ENCODE measurements at places on chromosomes 16 and 17.

DNA sequence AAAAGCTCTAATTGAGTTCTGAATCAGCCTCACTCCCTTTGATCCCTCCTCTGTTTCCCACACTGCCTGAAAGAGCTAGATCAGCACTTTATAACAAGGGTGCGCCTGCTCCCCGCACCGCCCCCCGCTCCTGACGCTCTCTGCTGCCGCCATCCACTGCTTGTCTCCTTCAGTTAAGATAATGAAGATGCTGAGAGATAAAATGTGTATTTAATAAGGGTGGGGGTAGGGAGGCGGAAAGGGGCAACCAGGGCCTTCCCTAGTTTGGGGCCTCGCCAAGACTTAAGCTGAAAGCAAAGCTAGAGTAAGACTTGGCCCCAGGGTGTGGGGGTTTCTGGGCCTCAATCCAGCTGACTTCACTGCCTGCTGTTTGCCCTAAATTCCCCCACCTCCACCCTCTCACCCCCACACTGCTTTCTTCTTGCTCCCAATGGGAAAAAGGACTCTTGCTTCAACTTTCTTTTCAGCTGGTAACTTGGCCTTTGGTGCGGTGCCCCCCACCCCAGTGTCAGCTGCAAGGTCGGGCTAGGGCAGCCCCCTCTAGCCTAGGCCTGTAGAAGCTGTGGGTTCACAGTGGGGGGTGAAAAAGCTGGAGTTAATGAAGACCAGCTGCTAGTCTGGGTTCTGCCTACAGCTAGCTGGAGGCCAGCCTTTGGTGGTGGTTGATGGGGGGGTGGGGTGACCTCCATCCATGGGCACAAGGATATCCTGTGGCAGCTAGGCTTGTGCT is 1.8 kb upstream of the RARA start:
- DNase-seq = no peak

DNA sequence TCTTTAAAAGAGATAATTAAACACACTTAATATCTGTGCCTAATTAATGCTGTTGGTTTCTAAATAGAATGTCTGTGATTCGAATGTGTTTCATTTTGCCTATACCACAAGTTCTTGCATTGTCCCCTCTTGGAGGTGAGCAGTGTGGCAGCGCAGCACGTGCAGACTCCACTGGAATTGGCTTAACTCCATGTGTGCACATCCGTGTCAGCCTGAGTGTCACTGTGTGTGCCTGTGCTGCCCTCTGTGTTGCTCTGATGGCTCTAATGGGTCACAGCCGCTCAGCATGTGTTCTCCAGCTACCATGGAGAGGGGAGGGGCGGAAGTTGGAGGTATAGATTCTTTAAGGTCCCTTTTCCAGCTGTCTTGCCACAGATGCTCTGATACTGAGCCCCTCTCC is 226.6 kb downstream of the SPECC1 start:
- DNase-seq = no peak

DNA sequence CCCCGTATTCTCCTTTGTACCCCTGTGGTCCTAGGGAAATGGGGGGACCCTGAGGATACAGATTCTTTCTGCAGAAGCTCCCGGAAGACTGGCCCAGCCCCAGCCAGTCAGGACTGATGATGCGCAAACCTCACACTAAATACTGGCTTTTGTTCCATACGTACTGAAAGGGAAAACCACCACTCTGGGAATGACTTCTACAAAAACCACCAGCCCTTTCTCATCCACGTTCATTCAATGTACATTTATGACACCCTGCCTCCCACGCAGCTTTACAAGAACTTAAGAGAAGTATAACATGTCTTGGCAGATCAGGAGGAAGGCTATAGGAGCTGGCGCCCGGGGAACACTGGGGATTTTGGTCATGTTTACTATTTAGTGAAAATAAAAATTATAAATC is 70.6 kb downstream of the MARCHF10 start:
- no peak for DNase-seq

GRCh38 chr17:63151941-63152523 is 186.0 kb downstream of the TANC2 start:
- no peak for DNase-seq

DNA sequence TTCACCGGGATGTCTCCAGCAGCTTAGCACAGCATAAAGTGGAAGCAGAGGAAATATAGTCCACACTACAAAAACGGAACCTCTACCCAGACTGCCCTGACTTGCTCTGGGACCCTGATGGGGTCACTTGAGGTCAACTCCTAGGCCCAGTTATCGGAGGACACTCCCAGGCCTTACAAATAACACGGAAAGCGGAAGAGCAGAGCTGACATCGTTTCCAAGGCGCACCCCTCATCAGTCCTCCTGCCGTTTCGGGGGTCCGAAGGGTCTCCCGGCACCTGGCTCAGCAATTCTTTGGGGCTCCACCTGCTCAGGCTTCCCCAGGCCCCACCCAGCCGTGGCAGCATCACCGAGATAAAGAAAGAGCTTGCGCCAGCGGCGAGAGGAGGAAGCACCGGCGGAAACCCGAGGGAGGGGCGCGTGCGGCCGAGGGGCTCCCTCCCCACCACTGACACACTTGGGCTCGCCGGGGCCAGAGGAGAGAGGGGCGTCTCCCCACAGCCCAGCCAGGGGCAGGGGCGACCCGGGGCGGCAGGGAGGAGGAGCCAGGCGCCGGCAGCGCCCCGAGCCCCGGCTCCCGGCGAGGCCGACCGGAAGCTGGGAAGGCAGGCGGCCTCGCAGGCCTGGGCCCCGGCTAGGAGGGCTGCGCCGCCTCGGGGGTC is 727 bp downstream of the CORO7 start:
- no peak for DNase-seq

- DNase-seq = no peak
Measured at GRCh38 chr16:52002026-52002425, 544.9 kb downstream of the TOX3 start.

DNA sequence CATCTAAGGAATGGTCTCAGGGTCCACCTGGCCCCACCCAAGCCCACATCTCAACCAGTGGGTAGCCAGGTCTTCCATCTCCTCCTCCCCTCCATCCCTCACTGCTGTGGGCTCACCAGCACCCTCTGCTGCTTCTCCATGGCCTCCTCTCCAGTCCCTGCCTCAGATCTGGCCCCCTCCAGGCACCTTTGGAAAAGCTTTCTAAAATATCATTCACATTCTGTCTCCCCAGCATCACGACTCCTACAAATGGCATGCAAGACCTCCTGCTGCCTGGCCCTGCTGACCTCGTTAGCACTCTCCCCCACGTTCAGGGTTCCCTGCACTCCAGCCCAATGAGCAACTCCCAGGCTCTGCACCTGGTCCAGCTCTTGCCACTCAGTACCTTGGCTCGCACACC is 13.7 kb downstream of the GLP2R start:
- peak; percentile 3 for DNase-seq

GRCh38 chr16:19923396-19923795 is 38.7 kb upstream of the GPRC5B start:
- no peak for DNase-seq

GRCh38 chr17:11638700-11639265 is 40.5 kb downstream of the DNAH9 start:
- no peak for DNase-seq

GRCh38 chr16:8996891-8997290 is 33.2 kb upstream of the USP7 start:
- no peak for DNase-seq

DNA sequence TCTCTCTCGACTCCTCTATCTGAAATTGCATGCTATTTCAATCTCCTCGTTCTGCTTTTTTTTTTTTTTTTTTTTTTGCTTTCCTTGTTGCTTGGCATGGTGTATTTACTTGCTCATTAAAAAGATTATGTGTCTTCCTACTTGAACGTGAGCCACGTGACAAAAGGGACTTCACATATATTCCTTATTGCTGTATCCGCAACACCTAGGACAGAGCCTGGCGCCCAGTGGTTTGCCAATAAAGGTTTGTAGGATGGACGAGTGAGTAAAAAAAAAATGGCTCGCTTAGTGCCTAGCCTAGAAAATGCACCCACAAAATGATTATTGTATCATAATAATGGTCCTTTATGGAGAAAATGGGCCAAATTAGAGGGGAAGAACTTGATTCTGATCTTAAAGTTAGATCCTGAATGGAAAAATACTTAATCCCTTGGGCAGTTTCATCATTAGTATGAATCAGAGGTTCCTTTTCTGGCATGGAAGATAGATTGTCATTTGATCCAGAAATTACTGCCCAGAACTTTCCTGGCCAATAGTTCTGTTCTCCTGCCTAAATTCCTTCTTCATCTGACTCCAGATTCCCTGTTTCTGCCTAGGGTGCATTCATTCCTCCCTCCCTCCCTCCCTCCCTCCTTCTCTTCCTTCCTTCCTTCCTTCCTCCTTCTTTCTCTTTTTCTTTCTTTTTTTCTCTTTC is 13.6 kb upstream of the TMEM220 start:
- no peak for DNase-seq

DNA sequence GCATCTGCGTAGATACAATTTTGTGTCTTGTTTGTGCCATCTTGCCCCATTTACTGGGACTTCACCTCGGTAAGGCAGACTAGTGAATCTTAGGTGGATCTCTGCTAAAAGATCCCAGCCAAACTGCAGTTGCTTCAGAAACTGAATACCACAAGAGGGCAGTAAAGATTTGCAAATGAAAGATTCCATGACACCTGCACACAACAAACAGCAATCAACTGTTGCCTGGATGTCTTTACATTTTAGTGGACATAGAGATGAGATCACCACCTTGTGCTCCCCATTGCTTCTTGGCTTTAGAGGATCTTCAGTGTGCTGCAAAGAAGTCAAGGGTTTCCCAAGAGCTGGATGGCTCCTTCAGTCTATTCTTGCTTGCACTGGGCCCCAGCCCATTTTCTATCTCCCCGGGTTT is 119.2 kb upstream of the CACNG5 start:
- peak; percentile 33 for DNase-seq

DNA sequence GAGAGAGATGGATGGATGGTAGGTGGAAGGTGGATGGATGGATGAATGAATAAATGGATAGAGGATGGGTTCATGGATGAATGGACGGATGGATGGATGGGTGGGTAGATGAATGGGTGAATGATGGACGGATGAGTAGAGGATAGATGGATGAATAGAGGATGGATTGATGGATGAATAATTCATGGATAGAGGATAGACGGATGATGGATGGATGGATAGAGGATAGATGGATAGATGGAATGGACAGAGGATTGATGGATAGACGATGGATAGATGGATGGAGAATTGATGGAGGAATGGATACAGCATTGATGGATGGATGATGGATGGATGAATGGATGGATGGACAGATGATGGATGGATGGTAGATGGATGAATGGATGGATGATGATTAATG is 91.7 kb downstream of the MYH11 start:
- DNase-seq = no peak

- DNase-seq = no peak
Measured at GRCh38 chr17:57537524-57538410, 207.3 kb downstream of the CCDC182 start.

- peak; percentile 88 for DNase-seq
Measured at GRCh38 chr17:36072431-36073121, 8.5 kb downstream of the CCL18 start.

DNA sequence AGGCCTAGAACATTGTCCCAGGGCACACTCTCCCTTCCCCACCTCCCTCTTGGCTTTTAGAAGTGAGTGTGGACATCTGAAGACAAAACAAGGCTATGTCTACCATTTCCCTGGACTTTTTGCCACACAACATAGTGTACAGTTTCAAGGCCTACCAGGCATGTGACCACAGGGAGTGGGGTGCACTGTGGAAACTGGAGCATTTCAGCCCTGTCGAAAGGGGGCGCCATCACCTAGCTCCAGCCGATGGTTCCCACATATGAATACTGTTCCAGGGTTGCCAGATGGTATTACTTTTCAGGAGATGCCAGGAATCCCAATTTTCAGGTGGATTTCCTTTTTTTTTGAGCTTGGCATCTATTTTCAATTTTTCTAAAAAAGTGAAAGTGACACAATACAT is 140.7 kb downstream of the KATNIP start:
- DNase-seq = peak; percentile 77

GRCh38 chr17:40329839-40330794 is 21.1 kb downstream of the RARA start:
- no peak for DNase-seq

DNA sequence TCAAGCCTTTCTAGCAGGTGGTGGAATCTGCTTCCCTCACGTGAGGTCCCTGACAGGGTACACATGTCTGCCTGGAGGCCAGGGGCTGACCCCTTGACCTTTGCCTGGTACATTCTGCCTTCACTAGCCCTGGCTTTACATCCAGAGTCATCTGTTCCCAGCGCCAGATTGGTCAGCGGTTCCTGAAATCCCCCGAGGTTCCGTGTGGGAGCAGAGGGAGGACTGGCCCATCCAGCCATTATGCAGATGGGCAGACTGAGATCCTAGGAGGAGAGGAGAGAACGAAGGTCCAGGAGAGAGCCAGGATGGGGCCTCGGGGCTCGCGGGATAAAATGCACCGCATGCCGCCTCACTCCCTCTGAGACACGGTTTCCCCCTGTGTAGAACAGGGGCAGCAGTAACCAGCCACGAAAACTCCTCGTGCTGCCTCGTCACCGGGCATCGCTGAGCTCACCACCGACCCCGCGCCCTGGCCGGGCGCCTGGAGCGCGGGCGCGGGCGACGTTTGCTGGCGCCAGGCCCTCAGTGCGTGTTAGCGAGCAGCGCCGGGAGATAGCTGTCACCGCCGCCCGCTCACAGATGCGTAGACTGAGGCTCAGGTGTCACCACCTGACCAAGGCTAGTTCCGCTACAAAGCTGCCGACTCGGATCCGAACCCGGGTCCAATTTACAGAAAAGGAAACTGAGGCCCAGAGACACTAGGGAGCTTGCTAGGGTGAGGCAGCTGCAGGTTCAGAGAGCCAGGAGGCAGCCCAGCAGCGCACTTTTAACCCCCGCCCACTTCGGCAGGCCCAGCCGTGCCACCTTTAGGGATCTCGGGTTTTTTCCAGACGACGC is 811 bp upstream of the MAP2K3 start:
- DNase-seq = no peak

DNA sequence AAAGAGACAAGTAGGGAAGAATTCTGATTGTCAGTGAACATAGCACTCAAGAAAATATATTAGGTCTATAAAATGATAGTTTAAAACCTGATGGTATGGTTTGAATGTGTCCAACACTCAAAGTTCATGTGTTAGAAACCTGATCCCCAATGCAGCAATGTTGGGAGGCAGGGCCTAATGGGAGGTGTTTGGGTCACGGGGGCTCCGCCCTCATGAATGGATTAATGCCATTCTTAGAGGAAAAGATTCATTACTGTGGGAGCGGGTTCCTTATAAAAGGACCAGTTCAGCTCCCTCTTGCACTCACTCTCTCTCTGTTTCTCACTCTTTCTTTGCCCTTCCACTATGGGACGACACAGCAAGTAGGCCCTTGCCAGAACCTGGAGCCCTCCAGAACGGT is 41.5 kb upstream of the SLC47A1 start:
- DNase-seq = no peak

GRCh38 chr16:64791756-64792155 is 330.1 kb downstream of the CDH11 start:
- no peak for DNase-seq

DNA sequence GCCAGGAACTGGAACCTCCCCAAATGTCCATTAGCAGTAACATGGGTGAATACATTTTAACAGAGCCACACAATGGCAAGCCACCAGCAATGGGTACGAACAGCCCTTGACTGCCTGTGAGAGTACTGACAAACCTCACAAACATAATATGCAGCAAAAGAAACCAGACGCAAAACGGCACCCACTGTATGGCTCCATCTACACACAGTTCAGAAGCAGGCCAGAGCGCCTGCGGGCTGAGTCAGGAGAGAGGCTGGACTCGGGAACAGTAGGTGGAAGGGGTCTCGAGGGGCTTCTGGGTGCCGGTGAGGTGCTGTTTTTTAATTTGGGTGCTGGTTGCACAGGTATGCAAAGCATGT is 77.4 kb upstream of the TOB1 start:
- no peak for DNase-seq

Measured in H1 (cell line).